ENCODE measurements at places on chromosomes 3 and 15. TPM values are rescaled to one million over a fixed set of nuclear protein-coding genes. Genes with fewer than 3 reads are reported as not detected.

MED12L gene
- 0.19 TPM for total RNA-seq

GRCh38 chr15:65038836-65039235 is 6.4 kb upstream of the SLC51B start:
- no peak for DNase-seq

DNA sequence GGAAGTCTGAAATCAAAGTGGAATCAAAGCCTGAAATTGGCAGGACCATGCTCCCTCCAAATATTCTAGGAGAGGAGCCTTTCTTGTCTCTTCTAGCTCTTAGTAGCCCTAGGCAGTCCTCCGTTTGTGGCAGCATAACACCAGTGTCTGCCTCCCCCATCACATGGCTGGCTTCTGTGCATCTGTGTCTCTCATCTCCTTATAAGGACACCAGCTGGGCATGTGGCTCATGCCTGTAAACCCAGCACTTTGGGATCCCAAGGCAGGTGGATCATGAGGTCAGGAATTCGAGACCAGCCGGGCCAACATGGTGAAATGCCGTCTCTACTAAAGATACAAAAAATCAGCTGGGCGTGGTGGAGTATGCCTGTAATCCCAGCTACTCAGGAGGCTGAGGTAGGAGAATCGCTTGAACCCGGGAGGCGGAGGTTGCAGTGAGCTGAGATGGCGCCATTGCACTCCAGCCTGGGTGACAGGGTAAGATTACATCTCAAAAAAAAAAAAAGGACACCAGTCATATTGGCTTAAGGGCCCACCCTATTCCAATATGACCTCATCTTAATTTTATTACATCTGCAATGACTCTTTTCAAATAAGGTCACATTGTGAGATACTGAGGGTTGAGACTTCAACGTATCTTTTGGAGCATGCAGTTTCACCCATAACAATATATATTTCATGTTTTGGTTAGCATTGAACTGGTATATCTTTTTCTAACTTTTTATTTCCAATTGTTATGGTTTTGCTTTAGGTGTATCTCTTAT is 148.0 kb upstream of the TPM1 start:
- no peak for DNase-seq

GRCh38 chr3:172071780-172072330 is 32.5 kb downstream of the FNDC3B start:
- no peak for DNase-seq

UROC1 gene
- total RNA-seq: not detected

DNA sequence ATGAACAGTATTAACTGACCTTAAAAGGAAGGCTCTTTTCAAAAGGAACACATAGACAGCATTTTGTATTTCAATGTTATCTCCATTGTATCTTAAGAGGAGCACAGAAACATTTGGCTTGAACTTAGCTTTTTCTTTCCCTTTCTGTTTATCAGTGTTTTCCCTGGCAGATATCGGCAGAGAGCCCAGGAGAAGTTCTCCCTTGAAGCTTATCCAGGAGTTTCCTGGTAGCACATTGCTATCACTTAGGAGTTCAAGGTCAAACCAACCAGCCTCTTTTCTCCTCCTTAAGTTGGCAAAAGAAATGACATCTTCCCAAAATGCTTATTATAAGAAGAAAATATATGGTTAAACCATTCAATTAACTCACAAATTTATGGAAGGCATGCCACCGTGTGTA is 344.6 kb upstream of the UBE2E2 start:
- no peak for DNase-seq

IQSEC1 gene
- 57.5 TPM for total RNA-seq

- DNase-seq: no peak
Measured at GRCh38 chr15:56320861-56321260, 44.4 kb upstream of the TEX9 start.

EPHA6 gene
- 6.0 TPM for total RNA-seq
